ENCODE measurements at places on chromosomes 6 and 20.

DNA sequence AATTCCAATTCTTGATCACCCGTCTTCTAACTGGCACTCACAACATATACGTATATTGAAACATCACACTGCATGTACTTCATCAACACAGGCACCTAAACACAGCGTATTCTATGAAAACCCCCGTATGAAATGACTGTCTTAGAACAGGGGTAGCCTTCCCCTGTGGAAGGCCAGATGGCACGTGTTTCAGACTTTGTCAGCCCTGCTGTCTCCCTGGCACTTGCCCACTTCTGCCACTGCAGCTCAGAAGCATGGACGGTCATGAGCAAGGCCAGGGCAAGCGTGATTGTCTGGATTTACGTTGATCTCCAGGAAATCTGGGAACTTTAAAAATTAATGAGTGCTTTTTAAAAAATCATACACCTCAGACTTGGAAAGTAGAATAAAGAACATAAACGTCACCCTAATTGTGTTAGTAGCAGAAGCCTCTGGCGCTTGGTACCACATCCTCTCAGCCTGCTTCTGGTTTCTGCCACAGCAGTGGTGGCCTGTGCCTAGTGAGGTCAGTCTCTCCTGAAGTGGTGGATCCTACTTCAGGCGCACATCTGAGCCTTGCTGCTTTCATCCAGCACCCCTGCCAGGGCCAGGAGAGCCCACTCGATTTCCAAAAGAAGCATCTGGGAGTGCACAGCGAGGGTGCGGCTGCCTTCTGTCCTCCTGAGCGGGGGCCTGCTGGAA, 18.3 kb downstream of the PDE10A start:
- no peak for DNase-seq

DNA sequence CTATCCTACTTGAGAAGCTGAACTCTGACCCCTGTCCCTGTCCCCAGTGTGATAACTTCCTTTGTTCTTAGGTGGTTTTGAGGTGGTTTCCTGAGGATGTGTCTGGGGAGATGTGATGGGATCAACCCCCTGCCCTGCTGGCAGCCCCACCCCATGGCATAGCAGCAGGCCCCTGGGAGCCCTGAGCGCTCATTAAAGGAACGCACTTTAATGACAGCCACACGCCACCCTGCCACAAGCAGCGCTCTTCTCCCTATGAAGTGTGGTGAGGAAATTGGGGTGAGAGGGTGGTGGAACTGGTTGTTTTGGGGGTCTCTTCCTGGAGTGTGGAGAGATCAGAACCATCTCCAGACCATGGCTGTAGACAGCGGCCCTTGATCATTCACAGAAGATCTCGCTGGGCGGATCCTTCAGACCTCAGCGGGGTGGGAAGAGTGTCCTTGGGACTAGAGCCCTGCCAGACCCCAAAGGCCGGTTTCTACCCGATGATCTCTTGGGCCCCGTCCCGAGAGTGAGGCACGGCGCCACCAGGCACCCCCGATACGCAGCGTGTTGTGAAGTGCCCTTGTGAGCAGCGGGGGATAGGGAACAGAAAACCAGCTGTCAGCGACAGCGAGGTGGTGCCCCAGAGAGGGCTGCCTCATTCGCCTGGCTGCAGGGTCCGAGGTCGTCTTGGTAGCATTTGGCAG, 45.4 kb downstream of the SYNJ2 start:
- no peak for DNase-seq

DNA sequence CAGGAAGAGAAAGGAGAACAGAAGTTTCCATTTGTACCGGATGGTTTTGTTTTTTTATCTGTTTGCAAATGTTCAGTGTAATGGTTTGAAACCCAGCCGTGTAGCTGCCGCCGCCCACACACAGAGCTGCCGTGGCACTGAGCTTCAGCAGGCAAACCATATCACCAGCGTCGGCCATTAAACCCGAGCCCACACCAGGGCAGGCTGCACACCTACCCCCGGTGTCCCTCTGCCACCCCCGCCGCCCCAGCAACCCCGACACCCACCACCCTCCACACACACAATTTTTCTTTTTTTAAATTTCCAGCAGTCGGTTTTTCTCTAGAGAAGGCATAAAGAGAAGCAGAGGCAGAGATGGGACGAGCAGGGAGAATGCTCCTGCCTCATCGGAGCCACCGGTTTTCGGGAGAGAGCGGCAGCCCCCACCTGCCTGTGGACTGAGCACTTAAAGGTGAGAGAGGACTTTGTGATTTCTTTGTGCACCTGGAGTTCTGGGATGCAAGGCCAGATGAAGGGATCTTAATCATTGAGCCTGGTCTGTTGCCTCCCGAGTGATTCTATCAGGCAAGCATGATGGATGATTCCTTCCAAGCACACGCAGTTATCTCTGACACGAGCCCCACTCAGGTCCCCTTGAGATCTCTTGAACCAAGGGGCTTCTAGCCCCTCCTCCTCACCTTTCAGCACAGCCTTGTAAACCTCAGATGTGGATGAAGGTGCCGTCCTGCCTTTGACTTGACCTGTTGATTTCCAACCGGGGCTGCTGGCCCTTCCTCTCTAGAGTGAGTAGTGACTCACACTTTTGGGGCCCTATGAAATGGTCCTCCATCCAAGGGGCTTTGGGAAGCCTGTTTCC, 17.5 kb upstream of the ZNF831 start:
- no peak for DNase-seq

DNA sequence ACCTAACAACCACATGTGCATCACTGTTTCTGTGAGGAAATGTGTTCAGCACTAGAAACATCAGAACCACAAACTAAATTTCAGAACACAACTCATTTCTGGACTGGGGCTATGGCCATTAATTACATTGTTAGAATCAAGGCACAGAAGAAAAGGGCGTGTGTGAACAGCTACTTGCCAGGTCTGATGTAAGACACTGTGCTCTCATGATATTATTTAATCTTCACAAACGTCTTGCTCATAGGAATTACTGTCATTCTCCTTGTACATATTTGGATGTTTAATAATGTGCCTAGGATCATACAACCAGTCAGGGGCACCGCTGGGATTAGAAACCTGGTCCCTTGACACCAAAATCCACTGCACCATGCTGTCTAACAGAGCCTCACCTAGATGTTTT, 14.8 kb downstream of the ADGRF1 start:
- DNase-seq = no peak

DNA sequence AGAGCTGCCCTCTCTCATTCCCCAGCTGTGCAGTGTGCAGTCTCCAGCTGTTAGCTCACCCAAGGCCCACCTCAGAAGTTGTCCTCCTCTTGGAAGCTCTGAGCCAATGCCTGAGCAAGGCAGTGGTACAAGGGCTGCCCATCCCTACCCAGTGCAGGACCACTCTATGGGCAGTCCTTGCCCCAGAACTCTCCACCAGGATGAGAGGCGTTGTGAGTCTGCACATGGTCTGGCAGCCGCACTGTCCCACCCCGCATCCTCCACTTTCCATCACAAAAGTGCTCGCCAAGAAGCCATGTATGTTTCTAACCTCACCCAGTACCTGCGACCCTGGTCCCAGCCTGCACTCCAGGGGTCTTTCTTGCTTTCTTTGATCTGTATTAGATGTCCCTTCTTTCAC, 175.1 kb upstream of the PMEPA1 start:
- DNase-seq = no peak

GRCh38 chr20:63895202-63895951, 451 bp downstream of the DNAJC5 start:
- no peak for DNase-seq

- DNase-seq = no peak
These were observed 120.2 kb downstream of the TINAG start for GRCh38 chr6:54428431-54428830.

DNA sequence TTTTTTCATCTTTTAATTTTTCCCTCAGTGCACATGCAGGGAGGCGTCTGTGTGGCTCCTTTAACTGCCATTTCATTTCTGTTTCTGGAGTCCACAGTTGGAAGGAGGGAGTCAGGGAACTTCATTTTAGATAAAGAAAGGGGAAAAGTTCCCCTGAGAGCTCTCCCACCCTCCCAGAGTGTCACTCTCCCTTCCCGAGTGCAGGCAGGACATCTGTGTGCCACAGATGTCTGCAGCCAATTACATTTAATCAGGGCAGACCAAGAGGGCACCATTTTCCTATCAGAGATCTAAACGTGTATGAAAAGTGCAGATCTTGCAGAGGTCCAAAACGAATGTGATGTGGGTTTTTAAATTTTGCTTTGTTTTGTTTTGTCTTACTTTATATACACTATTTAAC, 96.6 kb downstream of the PXDC1 start:
- no peak for DNase-seq

DNA sequence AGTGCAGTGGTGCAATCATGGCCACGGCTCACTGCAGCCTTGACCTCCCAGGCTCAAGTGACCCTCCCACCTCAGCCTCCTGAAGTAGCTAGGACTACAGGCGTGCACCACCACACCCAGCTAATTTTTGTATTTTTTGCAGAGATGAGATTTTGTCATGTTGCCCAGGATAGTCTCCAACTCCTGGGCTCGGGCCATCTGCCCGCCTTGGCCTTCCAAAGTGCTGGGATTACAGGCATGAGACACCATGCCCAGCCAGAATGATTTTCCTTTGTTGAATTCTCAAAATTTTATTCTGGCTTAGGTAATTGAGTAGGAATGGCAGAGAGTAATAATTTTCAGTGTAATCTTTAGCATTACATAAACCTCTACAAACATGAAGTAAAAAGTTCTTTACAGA, 37.1 kb downstream of the SLC16A10 start:
- DNase-seq = no peak

DNA sequence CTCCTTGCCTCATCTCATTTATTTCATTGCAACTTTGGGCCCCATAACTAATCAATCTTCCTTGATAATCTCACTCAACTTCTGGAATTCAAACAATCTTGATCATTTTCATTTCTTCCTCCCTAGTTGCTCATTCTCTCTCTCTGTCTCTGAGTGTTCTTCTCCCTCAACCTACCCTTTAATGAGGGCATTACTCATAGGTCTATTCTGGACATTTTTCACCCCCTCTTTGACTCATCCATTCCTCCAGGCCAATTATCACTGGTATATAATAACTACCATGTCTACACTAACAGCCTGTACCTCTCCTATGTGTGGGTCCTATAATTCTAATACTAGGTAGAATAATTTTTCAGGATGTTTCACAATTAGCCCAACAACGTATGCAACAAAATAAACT, 78.8 kb downstream of the COL21A1 start:
- DNase-seq = no peak

- DNase-seq = no peak
These were observed 19.6 kb upstream of the FERMT1 start for GRCh38 chr20:6142348-6142993.

- DNase-seq = no peak
These were observed 166.4 kb upstream of the UST start for GRCh38 chr6:148580442-148580841.

All from GOT3 (cell line).